HepG2 (cell line): ENCODE measurements at places on chromosomes 13 and 19. TPM values are rescaled to one million over a fixed set of nuclear protein-coding genes. Genes with fewer than 3 reads are reported as not detected.

DNA sequence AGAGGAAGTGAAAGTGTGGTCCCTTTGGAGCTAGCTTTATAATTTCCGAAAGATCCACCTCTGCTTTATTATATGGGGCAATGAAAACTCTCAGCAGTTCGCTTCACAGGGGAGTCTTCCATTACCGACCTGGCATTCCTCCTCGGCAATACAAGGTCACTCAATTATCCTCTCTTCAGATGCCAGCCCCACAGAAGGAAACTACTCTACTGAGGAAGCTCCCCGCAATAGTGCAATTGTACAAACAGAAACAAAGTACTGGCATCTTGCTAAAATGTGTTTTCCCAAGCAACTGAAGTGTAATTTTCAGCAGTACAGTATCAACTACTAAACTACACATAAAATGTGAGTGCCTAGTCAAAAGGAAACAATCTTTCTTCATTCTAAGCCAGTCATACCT is 702.0 kb downstream of the PCDH9 start:
- no peaks in the 10 kb centered on the region for H3K27me3 ChIP-seq
- H3K4me1 ChIP-seq, result no peaks in the 10 kb centered on the region
- no peak for DNase-seq
- no peak overlapping the region for H3K4me3 ChIP-seq
- no peak overlapping the region for H3K27ac ChIP-seq

COX7A1 gene
- not detected in 2 replicates for total RNA-seq

GRCh38 chr19:16144216-16144581 is 714 bp downstream of the HSH2D start:
- H3K36me3 ChIP-seq, result no peaks in the 10 kb centered on the region
- no peaks in the 10 kb centered on the region for H3K27me3 ChIP-seq
- peak overlapping the region; percentile 53 for H3K27ac ChIP-seq
- no peak for DNase-seq
- H3K4me3 ChIP-seq, result peak overlapping the region; percentile 56

GRCh38 chr19:35712567-35713505 is 5.0 kb upstream of the KMT2B start:
- no peaks in the 10 kb centered on the region; the same call in 2 of the 3 replicates for H3K27me3 ChIP-seq
- H3K27ac ChIP-seq, result no peak overlapping the region
- no peak overlapping the region for H3K4me3 ChIP-seq
- H3K36me3 ChIP-seq, result no peaks in the 10 kb centered on the region
- peaks cover 24% of the 10 kb centered on the region for H3K4me1 ChIP-seq
- DNase-seq, result no peak

ACTMAP gene
- total RNA-seq, result 2.2 and 3.9 TPM in 2 replicates

- peaks cover 8% of the 10 kb centered on the region for H3K4me1 ChIP-seq
- H3K27ac ChIP-seq, result no peak overlapping the region
- peak; percentile 33 for DNase-seq
- peaks cover 81% of the 10 kb centered on the region for H3K27me3 ChIP-seq
- no peak overlapping the region for H3K4me3 ChIP-seq
- no peaks in the 10 kb centered on the region for H3K36me3 ChIP-seq
These were observed 27.1 kb downstream of the ONECUT3 start for GRCh38 chr19:1780272-1780958.

NLRP5 gene
- not detected in 2 replicates for total RNA-seq

SIRT6 gene
- 8.6 and 11.0 TPM in 2 replicates for total RNA-seq

KCTD15 gene
- 13.4 and 16.7 TPM in 2 replicates for total RNA-seq

GRCh38 chr19:41929536-41930071 is 1.4 kb upstream of the ERFL start:
- DNase-seq, result no peak
- H3K27me3 ChIP-seq, result peaks cover 11% of the 10 kb centered on the region
- peaks cover 11% of the 10 kb centered on the region for H3K4me1 ChIP-seq
- H3K36me3 ChIP-seq, result no peaks in the 10 kb centered on the region

DNA sequence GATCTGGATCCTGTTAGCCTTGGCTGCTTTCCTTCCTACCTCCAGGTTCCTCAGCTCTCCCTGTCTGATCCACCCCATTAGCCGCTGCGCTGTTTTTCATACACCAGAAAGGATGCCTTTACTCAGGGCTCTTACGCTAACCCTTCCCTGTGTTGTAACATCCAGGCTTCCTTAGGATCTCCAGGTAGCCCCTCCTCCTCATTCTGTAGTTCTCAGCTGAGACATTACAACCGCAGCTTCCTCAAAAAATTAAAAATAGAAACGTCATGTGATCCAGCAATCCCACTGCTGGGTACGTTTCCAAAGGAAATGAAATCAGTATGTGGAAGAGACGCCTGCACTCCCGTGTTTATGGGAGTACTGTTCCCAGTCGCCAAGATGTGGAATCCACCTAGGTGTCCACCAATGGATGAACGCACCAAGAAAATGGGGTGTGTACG is 18.4 kb upstream of the MYADM start:
- no peaks in the 10 kb centered on the region for H3K36me3 ChIP-seq
- no peak overlapping the region for H3K27ac ChIP-seq
- peaks cover 3% of the 10 kb centered on the region; the same call in 1 of the 3 replicates for H3K27me3 ChIP-seq
- DNase-seq, result no peak

- no peaks in the 10 kb centered on the region for H3K4me1 ChIP-seq
- no peak for DNase-seq
- no peaks in the 10 kb centered on the region for H3K36me3 ChIP-seq
- no peak overlapping the region for H3K27ac ChIP-seq
- H3K27me3 ChIP-seq, result no peaks in the 10 kb centered on the region
These were observed 244.2 kb upstream of the SOX21 start for GRCh38 chr13:94956417-94957110.

DNA sequence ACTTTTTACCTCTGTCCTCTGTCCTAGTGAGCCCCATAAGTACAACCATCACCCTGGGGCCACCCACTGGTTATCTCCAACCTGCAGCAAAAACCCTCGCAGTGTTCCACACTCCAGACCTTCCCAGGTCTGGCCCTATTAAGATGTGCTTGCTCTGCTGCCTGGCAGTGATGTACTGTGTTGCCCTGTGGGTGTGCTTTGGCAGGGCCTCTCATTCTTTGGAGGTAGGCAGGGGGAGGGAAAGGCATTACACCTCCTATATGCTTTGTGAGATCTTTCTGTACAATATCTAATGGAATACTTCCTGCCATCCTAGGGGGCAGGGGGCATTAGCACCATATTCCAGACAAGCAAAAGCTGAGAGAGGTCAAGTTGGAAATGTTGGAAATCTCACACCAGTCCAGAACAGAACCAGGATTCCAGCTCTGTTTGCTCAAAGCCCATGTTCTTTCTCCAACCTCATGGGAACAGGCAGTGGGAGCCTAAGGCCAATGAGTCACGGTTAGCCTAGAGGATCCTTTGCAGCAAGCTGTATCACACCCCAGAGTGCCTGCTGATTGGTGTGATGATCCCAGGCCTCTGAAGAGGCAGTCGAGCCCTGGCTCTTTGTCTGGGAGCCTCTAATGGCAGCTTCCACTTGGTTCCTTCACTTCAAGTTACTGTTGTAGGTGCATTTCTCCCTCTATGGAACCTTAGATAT is 59.7 kb upstream of the UBL3 start:
- DNase-seq, result no peak
- peaks cover 16% of the 10 kb centered on the region for H3K4me1 ChIP-seq
- H3K36me3 ChIP-seq, result no peaks in the 10 kb centered on the region
- no peak overlapping the region for H3K27ac ChIP-seq

GRCh38 chr19:17812099-17812498 is 9.2 kb downstream of the INSL3 start:
- no peak for DNase-seq
- H3K4me3 ChIP-seq, result no peak overlapping the region
- no peak overlapping the region for H3K27ac ChIP-seq
- peaks cover 2% of the 10 kb centered on the region; the same call in 1 of the 2 replicates for H3K36me3 ChIP-seq
- H3K4me1 ChIP-seq, result no peaks in the 10 kb centered on the region

- H3K36me3 ChIP-seq, result no peaks in the 10 kb centered on the region
- no peak overlapping the region for H3K4me3 ChIP-seq
- peaks cover 8% of the 10 kb centered on the region; the same call in 1 of the 2 replicates for H3K4me1 ChIP-seq
- no peak overlapping the region for H3K27ac ChIP-seq
- DNase-seq, result no peak
These were observed 158.1 kb downstream of the SUCLA2 start for GRCh38 chr13:47843005-47843404.

DNA sequence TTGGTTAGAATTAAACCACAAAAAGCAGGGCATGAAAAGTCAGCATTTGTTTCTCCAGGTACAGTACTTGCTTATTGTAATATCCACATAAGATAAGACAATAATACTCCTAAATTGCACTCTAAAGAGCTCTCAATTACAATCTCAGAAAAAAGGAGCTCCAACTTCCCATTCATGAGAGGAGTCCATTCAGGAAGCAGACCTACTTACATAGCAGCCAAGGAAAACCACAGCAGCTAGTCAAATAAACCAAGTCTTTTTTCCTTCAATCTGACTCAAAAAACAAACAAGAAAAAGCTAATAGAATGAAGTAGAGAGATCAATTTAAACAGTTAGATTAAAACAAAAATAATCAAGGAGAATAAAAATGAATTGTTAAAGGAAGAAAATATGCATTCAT is 885.2 kb upstream of the SLITRK6 start:
- no peak overlapping the region for H3K4me3 ChIP-seq
- no peak for DNase-seq
- no peaks in the 10 kb centered on the region for H3K27me3 ChIP-seq
- H3K36me3 ChIP-seq, result no peaks in the 10 kb centered on the region
- H3K27ac ChIP-seq, result no peak overlapping the region
- no peaks in the 10 kb centered on the region for H3K4me1 ChIP-seq

DNA sequence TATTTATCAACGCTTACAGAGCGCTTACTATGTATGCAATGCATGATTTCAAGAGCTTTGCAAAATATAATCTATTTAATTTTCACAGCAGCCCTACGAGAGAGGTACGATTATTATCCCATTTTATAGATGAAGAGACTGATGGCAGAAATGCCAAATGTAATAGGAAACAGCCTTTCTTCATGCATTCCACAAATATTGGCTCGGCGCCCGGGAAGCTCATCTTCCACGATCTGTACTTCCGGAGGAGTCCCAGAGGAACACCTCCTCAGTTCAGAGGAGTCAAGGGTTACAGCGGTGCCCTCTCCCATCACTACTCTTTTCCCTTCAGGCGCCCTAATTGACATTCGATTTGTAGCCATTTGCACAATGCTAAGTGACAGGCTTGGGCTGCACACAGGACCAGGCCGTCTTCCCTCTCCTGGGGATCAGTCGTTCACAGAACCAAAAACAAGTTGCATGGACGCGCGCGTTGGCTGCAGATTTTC is 1.1 kb upstream of the ARHGAP35 start:
- H3K27me3 ChIP-seq, result no peaks in the 10 kb centered on the region
- H3K27ac ChIP-seq, result peak overlapping the region; percentile 100
- no peaks in the 10 kb centered on the region for H3K36me3 ChIP-seq
- DNase-seq, result peak; percentile 87
- peaks cover 56% of the 10 kb centered on the region for H3K4me1 ChIP-seq
- no peak overlapping the region for H3K4me3 ChIP-seq

- H3K27me3 ChIP-seq, result no peaks in the 10 kb centered on the region
- peaks cover 14% of the 10 kb centered on the region; the same call in 1 of the 3 replicates for H3K36me3 ChIP-seq
- no peak for DNase-seq
- H3K4me3 ChIP-seq, result no peak overlapping the region
- no peak overlapping the region for H3K27ac ChIP-seq
- H3K4me1 ChIP-seq, result peaks cover 34% of the 10 kb centered on the region
These were observed 27.3 kb upstream of the LDLR start for GRCh38 chr19:11061952-11062351.

- no peaks in the 10 kb centered on the region for H3K4me1 ChIP-seq
- no peak overlapping the region for H3K27ac ChIP-seq
- DNase-seq, result no peak
- H3K4me3 ChIP-seq, result no peak overlapping the region
- H3K36me3 ChIP-seq, result no peaks in the 10 kb centered on the region
These were observed 241.4 kb downstream of the ENOX1 start for GRCh38 chr13:43545317-43545874.

SIGLEC5 gene
- total RNA-seq, result not detected in 2 replicates

DNA sequence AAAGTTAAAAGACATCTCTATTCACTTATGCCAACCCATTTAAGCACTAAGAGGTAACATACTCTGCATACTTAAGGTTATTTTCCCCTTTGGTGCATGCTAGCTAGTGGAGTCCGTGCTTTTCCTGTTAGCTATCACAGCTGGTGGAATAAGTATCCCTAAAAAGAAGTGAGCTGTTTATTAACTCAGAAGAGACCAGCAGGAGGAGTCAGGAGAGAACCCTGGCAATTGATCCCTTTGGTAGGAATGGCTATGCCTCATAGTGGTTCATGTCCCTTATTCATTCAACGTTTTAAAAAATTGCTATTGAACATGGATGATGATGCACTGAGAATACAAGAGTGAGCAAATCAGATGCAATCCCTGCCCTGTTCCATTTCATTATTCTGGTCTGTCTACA is 12.4 kb upstream of the NEK5 start:
- no peak overlapping the region for H3K4me3 ChIP-seq
- no peak for DNase-seq
- no peaks in the 10 kb centered on the region for H3K4me1 ChIP-seq
- H3K27me3 ChIP-seq, result no peaks in the 10 kb centered on the region
- no peak overlapping the region for H3K27ac ChIP-seq
- peaks cover 8% of the 10 kb centered on the region for H3K36me3 ChIP-seq

DNA sequence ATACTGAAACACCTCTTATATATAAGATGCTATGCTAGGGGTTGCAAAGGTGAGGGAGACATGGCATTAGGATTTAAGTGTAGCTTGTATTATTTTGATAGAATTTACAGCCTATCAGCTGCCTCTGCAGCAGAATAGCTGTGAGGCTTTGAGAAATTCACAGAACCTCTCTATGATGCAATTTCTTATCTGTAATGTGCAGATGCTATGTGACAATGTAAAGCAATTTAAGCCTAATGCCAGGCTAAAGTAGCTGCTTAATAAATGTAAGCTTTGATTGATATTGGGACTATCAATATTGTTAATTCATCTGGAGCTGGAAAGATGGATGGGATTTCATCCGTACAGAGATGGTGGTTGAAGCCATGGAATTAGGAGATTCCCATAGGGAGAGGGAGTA is 1.6 kb downstream of the ADGRE3 start:
- DNase-seq, result no peak
- H3K36me3 ChIP-seq, result no peaks in the 10 kb centered on the region
- no peaks in the 10 kb centered on the region for H3K27me3 ChIP-seq
- H3K4me3 ChIP-seq, result no peak overlapping the region
- peaks cover 8% of the 10 kb centered on the region for H3K4me1 ChIP-seq

GRCh38 chr19:35436477-35437405 is 11.3 kb upstream of the FFAR2 start:
- no peak for DNase-seq
- H3K27ac ChIP-seq, result no peak overlapping the region
- H3K27me3 ChIP-seq, result peaks cover 26% of the 10 kb centered on the region

ZNF440 gene
- 12.4 and 16.8 TPM in 2 replicates for total RNA-seq

DNA sequence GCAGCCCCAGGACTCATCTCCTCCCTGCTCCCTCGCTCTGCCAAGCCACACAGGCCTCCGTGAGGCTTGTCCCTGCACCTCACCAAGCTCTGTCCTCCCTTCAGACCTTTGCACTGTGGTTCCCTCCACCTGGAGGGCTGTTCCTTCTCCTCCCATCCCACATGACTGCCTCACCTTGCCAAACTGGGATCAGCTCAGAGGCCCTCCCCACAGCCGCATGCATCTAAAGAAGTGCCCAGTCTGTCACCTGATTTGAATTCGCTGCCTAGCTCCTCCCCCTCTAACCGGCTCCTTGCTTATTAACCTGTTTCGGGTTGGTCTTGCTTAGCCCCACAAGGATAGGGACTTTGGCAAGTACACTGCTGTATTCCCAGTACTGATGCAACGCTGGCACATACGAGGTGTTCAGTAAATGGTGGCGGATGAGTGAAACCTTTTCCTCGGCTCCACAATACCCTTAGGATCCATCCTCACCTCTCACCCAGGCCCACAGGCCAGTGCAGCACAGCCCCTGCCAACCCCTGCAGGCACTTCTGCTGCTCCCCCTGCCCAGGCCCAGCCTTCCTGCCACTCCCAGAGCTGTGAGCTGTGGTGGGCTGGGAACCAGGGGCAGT is 4.4 kb downstream of the AKT2 start:
- H3K27ac ChIP-seq, result no peak overlapping the region
- no peaks in the 10 kb centered on the region for H3K27me3 ChIP-seq

- no peaks in the 10 kb centered on the region for H3K36me3 ChIP-seq
These were observed 118.8 kb downstream of the NUFIP1 start for GRCh38 chr13:44870456-44870929.
